Amygdala (tissue), 56 donors: ENCODE measurements at places on chromosomes 7 and 10.

DNA sequence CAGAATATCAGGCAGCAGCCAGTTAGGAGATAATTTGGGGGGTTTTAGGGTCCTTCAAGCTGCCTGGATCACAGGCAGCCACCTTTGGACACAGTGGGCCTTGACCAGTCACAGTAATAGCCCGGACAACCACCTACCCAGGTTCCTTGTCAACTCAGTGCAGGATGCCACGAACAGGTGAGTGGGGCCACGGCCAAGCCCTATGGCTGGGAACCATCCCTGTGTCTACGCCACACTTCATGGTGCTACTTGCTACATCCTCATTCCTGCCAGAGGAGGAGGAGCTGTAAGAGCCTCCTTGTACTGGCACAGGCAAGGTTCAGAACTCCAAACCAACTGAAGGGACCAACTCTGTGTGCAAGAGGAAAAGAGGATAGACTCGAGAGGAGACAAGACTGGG lies 19.9 kb downstream of the ITPRIP start:
- no peak for DNase-seq

DNA sequence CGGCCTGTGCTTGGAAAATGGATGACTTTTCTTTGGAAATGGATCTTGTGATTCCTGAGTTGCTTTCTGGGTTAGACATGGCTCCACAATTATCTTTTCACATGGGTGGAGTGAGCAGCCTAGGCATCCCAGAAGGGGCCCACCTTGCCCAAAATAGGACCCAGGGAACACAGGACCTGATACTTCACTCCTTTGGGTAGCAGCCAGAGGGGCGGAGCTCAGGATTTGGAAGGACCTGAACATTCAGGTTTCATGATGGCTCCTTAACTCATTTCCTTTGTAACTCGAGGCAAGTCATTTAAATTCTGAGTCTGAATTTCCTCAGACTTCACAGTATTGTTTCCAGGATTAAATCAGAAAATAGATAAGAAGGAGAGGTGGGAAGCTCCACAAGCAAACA lies 178.3 kb upstream of the ZMIZ1 start:
- no peak for DNase-seq

GRCh38 chr10:110029450-110029849 lies 21.7 kb downstream of the ADD3 start:
- no peak for DNase-seq

DNA sequence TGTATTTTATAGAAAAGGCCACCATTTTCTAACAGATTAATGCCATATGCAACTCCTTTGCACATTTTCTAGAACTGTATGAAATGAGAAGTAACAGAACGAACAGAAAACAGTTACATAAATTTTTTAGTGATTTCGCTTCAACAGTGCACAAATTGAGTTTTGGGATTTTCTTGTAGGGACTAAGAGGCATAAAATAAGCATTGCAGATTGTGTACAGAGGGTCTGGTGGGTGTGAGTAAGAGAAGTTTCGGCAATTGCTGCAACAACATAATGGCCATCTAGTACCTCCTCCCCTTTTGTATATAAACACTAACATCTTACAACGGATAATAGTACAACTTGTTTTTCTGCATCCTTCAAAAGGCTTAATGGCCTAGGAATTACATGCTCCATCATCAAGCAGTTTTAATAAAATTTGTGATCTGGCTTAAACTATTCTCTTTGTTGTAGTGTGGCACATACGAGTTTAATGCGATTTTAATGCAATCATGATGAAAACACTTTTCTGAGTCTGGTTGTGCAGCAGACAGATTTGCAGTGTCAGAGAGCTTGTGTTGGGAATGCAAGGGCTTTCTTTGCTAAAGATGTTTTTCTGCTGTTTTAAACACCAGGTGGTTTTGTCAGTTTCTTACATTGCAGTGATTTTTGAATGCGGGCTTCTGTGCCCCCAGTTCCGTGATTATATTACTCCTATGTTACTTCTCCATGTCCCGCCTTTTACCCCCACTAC lies 2.9 kb downstream of the GLCCI1 start:
- DNase-seq, result no peak

DNA sequence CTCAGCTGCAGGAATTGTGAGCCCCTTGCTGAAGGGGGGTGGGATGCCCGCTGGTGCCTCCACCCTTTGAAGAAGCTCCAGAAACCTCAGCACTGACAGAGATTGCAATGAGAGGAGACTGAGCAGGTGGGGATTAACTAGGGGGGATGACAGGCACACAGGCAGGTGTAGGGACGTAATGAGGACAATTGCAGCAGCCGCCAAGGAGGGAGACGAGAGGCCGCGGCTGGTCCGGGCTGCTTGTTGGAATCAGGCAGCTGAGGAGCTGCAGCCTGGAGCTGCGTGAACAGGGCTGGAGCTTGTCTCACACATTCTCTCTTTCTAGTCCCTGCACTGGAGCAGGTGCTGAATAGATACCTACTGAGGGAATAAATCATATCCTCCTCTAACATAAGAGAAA lies 122.0 kb upstream of the TCERG1L start:
- no peak for DNase-seq

- DNase-seq, result no peak
Measured at GRCh38 chr10:99292159-99292558, 37.0 kb upstream of the CNNM1 start.

DNA sequence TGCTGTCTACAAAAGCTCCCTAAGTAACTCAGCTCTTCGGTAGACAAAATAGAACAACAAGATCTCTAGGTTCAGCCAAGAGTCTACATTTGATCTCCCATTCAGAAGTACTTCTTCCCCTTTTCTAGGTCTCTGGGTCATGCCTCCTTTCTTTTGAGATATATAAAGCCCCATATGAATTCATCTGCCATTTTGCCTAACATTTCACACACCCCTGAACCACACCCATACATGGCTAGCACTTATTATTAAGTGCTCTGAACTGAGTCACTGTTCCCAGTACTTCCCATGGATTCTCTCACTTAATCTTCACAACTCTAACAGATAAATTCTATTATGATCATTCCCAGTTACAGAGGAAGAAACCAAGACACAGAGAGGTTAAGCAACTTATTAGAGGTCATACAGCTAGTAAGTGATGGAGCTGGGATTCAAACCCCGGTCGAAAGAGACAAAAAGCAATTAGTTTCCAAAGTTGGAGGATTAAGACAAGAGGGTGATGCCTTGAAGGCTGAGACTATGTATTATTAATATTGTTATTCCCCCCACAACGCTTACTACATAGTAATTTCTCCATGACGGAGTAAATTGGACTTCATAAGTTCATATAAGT lies 17.3 kb downstream of the MYOF start:
- no peak for DNase-seq

DNA sequence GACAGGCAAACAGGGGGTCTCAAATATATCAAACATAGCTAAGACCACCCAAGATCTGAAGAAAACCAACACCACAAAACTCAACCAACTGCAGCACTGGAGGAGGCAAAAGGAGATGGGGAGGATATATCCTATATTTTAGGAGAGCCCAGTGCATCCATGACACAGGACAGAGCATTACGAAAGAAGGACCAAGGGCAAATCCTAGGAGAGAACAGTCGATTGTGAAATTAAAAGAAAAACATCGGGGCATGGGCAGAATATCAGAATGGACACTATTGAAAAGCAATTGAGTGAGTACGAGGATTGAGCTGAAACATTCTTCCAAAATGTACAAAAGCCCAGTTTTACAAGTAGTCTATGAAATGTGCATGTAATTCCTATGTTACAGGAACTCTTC lies 48.5 kb upstream of the DRGX start:
- DNase-seq, result no peak

GRCh38 chr10:11338160-11338844 lies 273.1 kb downstream of the USP6NL start:
- DNase-seq, result no peak

GRCh38 chr10:105969884-105970377 lies 1194.6 kb downstream of the SORCS1 start:
- DNase-seq, result no peak

DNA sequence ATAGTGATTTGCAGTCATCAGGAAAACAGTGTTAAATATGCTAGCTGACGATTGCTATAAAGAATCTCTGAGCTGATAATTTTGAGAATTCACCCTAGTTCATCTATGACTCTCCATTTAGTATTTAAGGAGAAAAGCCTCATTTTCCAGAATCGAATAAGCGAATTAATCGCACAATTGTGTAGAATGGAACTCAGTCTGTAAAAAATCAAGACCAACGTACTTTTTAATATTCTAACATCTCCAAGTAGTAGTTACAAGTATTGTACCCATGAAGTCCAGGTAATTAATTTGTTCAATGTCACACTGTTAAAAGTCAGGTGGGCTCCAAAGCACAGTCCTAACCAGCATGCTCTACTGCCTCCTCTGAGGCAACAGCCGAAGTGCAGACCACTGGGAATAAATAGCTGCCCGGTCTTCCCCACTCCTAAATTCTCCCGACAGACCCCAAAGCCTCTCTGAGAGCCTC lies 380 bp upstream of the AGBL3 start:
- DNase-seq, result no peak

DNA sequence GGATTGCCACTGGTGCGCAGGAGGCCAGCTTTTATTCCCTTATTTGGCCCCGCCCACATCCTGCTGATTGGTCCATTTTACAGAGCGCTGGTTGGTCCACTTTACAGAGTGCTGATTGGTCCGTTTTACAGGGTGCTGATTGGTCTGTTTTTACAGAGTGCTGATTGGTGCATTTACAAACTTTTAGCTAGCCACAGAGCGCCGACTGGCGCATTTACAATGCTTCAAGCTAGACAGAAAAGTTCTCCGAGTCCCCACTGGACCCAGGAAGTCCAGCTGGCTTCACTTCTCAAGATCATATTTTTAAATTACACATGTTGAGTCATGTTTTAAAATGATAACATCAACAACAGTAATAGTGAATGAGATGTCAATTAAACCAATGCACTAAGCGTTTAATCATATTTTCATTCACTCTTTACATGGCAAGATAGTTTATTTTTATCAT lies 128.3 kb downstream of the CUBN start:
- no peak for DNase-seq

DNA sequence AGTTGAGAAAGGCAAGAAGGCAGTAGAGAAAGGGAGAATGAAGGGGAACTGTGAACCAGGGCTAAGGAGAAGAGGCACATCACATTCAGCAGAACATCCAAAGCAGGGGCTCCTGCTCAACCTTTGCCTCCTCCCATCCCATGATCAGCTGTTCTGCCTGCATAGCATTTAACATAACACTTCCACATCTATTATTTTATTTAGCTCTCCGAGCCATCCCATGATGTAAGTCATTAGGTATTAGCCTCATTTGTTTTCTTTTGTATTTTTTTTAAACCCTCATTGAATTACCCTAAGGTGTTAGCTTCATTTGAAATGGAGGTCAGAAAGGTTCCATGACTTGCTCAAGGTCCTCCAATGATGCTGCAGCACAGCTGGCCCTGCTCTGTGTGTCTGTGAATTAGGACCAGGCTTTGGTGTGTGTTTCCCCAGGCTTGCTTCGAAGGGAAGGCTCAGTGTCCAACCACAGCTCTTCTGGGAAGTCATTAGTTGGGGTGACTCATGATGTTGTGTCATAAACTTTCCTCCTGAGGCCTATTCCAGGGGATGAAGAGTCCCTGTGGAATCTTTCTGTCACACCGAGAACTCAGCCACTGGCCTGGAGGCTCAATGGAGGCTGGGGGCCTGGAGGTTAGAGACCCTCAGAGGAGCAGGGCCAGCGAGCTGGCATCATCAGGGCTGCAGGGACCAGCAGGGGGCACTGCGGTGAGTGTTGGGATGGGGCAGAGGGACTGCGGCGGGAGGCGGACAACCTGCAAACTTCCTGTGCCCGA lies 16.5 kb downstream of the NPFFR1 start:
- DNase-seq, result no peak

- no peak for DNase-seq
Measured at GRCh38 chr7:2730846-2731770, 43.1 kb downstream of the AMZ1 start.

- no peak for DNase-seq
Measured at GRCh38 chr10:86849181-86849894, 92.9 kb downstream of the BMPR1A start.

GRCh38 chr10:70053218-70053840 lies 683 bp downstream of the MACROH2A2 start:
- DNase-seq, result no peak

GRCh38 chr10:30080161-30080560 lies 20.8 kb upstream of the JCAD start:
- no peak for DNase-seq

- no peak for DNase-seq
Measured at GRCh38 chr7:72176875-72177274, 235.3 kb downstream of the CALN1 start.

GRCh38 chr7:149790146-149790548 lies 16.8 kb upstream of the ZNF467 start:
- no peak for DNase-seq

GRCh38 chr10:127308031-127308430 lies 111.6 kb upstream of the INSYN2A start:
- no peak for DNase-seq

DNA sequence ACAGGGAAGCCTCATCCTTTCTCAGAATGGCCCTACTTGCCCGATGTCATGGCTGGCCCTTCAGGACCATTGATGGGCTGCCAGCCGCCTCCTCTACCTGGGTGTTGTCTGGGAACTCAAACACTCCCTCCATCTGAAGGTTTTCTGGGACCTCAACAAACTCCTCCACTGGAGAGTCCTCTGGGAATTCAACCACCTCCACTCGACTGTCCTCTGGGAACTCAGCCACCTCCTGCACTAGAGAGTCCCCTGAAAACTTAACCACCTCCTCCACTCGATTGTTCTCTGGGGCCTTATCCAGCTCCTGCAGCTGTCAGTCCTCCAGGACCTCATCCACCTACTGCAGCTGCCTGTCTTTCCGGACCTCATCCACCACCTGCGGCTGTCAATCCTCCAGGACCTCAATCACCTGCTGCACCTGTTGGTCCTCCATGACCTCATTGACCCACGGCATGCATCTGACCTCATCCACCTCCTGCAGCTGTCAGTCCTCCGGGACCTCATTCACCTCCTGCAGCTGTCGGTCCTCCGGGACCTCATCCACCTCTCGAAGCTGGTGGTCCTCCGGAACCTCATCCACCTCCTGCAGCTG lies 37.1 kb downstream of the MAT1A start:
- DNase-seq, result no peak

- no peak for DNase-seq
Measured at GRCh38 chr10:119893074-119893473, 544 bp downstream of the SEC23IP start.

GRCh38 chr10:110528224-110528996 lies 30.7 kb downstream of the DUSP5 start:
- no peak for DNase-seq

GRCh38 chr10:22643775-22644174 lies 70.6 kb downstream of the PIP4K2A start:
- DNase-seq, result no peak

GRCh38 chr10:70575874-70576802 lies 26.4 kb downstream of the PRF1 start:
- peak; percentile 11 for DNase-seq

- DNase-seq, result no peak
Measured at GRCh38 chr10:95963202-95963990, 55.6 kb downstream of the CC2D2B start.

- no peak for DNase-seq
Measured at GRCh38 chr7:99061001-99061776, 82.7 kb downstream of the SMURF1 start.

DNA sequence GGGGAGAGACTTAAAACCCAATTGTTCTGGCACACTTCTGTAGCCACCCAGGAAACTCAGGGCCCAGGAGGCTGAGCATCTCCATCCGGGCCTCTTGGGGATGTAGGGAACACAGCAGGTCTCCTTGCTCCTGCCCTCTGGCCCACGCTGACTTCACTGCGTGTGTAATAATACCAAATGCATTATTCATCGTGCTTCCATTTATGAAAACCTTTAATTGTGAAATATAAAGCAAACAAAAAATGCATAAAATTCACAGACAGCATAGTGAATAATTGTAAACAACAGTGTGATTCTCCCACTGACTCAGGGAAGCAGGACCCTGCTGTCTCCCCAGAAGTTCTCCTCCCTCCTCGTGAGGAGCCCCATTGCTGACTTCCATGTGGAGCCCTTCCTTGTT lies 70.3 kb upstream of the SHH start:
- DNase-seq, result no peak
